ENCODE measurements at places on chromosomes 2 and 18.

DNA sequence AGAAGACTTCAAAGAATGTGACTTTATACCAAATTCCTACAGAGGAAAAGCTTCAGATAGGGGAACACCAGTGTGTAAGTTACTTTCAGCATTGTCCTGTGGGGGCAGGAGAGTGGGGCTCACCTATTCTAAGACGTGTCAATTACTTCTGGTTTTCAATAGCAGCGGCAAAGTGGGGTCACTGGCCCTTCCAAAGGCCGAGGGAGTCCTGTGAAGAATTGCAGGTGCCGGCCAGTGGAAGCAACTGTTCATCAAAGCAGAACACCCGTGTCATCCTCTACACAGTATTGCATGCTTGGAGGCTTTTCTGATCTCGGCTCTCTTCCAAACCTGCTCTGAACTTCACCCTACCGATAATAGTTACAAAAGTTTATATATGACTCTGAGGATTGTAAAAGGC lies 1176.5 kb upstream of the TMEFF2 start:
- no peak for DNase-seq

- peak; percentile 57 for DNase-seq
These were observed 1.3 kb upstream of the ZNF516 start for GRCh38 chr18:76496194-76496890.

GRCh38 chr2:177242121-177242987 lies 22.2 kb downstream of the NFE2L2 start:
- DNase-seq: no peak

GRCh38 chr2:230589497-230590015 lies 123.1 kb upstream of the CAB39 start:
- peak; percentile 51 for DNase-seq

DNA sequence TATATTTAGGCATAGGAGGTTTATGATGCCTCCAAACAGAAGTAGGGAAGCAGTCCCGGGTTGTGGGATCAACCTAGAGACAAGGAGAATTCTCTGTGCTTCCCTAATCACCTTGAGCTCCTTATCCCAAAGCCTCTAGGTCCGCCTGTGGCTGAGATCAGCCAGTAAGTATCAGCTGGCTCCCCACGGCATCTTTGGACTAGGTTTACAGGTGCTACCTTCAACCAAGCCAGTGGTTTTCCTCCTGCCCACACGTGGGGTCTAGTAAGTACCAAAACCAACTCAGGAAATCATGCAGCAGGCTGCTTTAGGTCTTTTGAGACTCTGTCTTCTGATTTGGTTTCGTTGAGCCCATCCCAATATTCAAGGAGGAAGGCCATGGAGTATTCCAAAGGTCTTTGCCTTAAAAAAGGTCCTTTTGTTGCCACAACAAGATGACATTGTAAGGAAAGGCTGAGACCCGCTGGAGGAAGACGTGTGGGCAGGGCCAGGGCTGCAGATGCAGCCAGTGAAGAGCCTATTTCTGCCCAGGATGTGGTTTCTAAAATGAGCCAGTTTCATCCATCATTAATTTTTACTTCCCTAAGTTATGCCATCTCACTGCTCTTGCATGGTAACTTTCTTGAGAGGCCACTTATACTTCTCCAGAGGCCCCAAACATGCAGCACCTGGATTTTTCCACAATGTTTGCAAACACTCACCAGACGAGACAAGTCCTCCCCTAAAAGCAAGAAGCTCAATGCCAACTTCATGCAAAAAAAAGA lies 248.7 kb downstream of the RNF152 start:
- no peak for DNase-seq

- no peak for DNase-seq
These were observed 452.9 kb upstream of the SPRED2 start for GRCh38 chr2:65885266-65885665.

GRCh38 chr18:79738581-79739439 lies 58.9 kb upstream of the KCNG2 start:
- no peak for DNase-seq

Measured in activated CD4-positive, alpha-beta T cell treated with anti-CD3 and anti-CD28 coated beads for 48 hours (primary cell).